ENCODE measurements at places on chromosomes 16 and 17. TPM values are rescaled to one million over a fixed set of nuclear protein-coding genes. Genes with fewer than 3 reads are reported as not detected.

The LPO gene
- under 0.01 TPM for total RNA-seq

- DNase-seq: no peak
These were observed 3.5 kb downstream of the ELMO3 start for GRCh38 chr16:67202426-67202825.

GRCh38 chr16:54118846-54119245 lies 167.7 kb downstream of the IRX3 start:
- no peak for DNase-seq

- no peak for DNase-seq
These were observed 29.6 kb upstream of the MAP3K14 start for GRCh38 chr17:45346216-45347015.

DNA sequence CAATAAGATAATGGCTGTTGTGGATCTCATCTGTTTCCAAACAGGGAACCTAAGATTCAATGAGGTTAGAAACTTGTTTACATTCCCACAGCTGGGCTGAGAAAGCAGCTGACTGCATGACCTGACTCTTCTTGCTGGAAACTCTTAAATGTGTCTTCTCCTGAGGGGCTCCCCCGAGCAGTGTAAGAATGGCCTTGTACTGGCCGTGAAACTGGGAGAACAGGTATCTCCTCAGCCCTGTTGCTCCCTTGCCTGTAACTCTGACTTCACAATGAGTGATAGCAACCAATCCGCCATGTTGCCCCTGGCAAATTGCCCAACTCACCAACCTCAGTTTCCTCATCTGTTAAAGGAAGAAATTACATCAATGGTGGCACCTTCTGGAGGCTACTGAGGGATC lies 59.1 kb upstream of the CCL2 start:
- no peak for DNase-seq

- DNase-seq: no peak
These were observed 5.7 kb downstream of the FN3K start for GRCh38 chr17:82740906-82741759.

GRCh38 chr17:44110823-44111633 lies 12.4 kb downstream of the HDAC5 start:
- DNase-seq: peak; percentile 78

All from hematopoietic multipotent progenitor cell (in vitro differentiated cells).